Upper lobe of right lung (tissue), 1 donor: ENCODE measurements at places on chromosomes 11 and 22.

- DNase-seq: peak; percentile 61
Observed at GRCh38 chr22:30884211-30885000, 84.2 kb downstream of the MORC2 start.

- no peak for DNase-seq
Observed at GRCh38 chr22:19887256-19887985, 32.7 kb upstream of the GNB1L start.

GRCh38 chr22:36768141-36768540 is 7.8 kb downstream of the IFT27 start:
- no peak for DNase-seq

- no peak for DNase-seq
Observed at GRCh38 chr11:12291766-12292165, 85.6 kb upstream of the PARVA start.

DNA sequence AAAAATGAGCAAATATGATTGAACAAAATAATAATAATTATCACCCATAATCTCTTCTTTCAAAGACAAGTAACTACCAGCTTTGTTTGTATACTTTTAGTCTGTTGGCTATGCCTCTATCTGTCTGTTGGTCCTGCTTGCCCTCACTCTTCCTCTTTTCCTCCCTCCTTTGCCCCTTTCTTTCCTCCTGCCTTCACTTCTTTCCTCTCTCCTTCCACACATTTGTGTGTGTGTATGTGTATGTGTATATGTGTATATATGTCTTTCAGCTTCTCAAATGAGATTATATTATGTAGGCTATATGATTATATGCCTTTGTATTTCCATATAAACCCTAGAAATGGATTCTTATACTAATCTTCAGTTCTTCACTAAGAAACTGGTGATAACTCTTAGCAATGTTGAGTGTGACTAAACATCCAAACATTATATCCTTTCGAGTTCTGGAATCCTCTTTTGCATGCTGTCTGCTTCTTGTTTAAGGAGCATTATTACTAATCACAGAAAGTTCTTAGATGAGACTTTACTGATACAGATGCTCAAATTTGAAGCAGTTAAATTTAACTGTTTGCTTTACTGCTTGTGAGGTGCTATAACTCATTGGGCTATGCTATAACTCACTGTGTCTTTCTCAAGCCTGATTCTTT is 219.1 kb downstream of the TMEM135 start:
- no peak for DNase-seq

GRCh38 chr11:10694486-10695239 is 1.1 kb upstream of the IRAG1 start:
- DNase-seq: no peak

GRCh38 chr11:29343465-29344333 is 673.1 kb downstream of the KCNA4 start:
- peak; percentile 76 for DNase-seq

DNA sequence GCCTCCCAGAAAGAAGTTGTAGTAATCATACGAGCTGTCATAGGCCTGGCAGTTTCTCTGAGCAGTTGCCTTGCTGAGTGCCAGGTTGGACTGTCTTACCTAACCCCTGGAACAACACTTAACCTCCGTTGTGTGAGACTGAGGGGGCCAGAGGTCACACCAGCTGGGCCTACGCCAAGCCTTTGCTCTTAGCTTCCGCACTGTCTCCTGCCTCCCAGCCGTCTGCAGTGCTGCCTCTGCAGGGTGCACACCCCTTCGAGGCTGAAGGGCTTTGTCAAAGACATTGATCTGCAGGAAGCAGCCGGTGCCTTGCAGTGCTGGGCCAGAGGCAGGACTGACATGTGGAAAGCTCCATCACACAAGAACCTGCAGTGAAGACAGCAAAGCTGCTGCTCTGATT is 16.7 kb downstream of the TAB1 start:
- DNase-seq: no peak

GRCh38 chr22:24265734-24266133 is 4.9 kb upstream of the SPECC1L start:
- DNase-seq: no peak

DNA sequence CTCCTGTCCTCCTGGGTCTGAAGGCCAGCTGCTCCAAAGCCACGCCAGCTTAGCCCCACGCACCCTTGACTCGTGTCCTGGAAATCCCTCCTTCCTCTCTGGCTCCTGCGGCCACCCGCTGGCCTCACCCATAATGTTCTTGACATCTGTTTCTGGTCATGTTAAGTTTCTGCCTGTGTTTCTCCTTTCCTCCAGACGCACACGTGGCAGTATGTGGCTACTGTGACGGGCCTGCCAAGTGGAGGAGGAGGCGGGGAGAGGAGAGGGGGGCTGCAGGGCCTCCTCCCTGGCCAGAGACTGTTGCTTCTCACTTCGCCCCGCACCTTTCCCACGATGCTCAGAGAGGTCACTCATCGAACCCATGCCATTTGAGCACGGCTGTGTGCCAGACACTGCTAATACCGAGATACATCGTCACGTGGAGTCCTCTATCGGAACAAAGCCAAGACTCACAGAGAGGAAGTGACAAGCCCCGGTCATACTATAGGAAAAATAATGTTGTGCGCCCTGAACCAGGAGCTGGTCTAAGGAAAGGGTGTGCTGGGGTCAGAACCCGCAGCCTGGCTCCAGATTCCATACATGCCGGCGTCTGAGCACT is 11.5 kb downstream of the C1QTNF6 start:
- peak; percentile 80 for DNase-seq

- no peak for DNase-seq
Observed at GRCh38 chr11:115645631-115646317, 141.6 kb upstream of the CADM1 start.

DNA sequence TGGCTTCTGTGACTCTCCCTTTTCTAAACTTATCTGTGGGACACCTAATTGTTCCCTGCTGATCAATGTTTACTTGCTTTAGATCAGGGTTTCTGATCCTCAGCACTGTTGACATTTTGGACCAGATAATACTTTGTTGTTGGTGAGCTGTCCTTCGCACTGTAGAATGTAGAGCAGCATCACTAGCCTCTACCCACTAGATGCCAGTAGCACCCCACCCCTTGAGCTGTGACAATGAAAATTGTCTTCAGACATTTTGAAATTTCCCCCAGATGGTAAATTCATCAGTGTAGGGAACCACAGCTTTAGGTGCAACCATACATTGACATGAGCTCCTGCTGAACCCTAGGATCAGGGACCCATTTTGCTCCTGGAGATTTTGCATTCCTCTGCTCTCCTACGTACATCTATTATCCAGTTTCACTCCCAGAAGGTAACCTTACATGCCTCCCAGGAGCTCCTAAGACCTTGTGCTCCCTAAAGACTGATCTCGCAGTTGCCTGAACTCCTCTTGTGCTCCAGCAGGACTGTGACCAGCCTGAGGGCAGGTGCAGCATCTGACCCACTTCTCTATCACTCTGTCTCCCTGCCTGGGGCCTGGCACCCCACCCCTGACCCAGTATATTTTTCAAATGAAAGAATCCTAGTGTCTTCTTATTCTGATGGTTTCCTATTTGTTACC is 107.8 kb downstream of the FAR1 start:
- DNase-seq: no peak

DNA sequence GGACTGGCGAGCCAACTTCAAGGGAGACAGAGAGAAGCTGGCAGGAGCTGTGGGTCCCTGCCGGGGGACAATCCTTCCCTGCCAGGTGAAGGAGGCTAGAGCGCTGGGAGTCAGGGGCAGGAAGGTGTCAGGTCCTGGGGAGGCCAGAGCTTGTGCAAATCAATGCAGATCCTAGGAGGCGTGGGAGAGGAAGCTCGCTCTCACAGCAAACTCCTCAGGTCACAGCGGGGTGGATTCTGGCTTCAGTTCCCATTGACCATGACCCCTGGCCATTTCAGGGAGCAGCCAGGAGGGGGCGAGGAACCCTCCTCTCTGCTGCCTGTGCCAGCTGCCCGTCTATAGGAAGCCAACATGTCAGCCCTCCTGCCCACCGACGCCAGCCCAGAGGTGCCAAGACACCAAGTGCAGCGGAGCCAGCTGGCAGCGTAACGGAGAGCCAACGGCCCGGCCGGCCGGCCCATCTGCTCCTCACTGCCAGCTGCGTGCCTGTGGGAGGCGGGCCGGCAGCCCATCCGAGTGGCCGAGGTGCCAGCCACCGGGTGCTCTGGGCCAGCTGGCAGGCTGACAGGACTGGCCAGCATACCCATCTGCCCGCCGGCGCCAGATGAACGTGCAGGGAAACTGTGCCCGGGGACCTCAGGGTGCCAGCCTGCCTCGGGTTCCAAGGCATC is 374.8 kb downstream of the MIAT start:
- DNase-seq: no peak

DNA sequence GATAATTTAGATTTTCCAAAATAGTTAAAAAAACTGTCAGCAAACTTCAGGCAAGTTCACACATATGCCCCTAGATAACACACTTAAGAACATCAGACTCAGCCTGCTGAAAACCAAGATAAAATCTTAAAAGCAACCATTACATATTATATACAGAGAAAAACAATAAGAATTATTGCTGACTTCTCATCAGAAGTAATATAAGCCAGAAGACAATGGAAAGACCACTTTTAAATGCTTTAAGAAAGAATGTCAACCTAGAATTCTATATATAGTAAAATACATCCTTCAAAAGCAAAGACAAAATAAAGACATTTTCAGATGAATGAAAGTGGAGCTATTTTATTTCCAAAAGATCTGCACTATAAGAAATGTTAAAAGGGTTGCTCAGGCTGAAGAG is 37.8 kb upstream of the SC5D start:
- DNase-seq: no peak

- DNase-seq: no peak
Observed at GRCh38 chr11:69958308-69958707, 119.8 kb upstream of the ANO1 start.

GRCh38 chr22:39522567-39523300 is 2.4 kb downstream of the ATF4 start:
- no peak for DNase-seq

DNA sequence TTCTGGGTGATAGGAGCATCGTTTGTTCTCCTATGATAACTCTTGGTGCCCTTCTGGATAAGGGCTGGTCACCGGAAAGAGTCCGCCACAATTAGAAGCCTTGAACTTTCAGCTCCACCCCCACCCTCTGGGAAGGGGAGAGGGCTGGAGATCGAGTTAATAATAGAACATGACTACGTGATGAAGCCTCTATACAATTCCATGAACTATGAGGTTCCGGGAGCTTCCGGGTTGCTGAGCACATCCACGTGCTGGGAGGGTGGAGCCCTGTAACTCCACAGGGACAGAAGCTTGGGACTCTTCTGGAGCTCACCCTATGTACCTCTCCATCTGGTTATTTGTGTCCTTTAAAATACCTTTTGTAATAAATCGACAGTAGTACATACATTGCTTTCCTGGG is 40.3 kb downstream of the ARHGAP42 start:
- no peak for DNase-seq

DNA sequence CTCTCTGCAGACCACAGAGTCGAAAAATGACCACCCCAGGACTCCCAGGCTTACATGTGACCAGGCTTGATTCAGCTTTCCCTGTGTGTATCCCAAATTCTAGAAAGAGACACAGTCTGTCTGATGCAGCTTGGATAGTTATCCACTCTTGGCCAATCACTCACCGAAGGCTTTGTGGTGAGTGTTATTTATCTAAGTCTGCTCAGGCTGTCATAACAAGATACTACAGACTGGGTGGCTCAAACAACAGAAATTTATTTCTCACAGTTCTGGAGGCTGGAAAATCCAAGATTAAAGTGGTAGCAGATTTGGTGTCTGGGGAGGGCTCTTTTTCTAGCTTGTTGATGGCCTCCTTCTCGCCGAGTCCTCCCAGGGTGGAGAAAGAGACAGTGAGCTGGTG is 63.2 kb downstream of the ZBTB16 start:
- no peak for DNase-seq

DNA sequence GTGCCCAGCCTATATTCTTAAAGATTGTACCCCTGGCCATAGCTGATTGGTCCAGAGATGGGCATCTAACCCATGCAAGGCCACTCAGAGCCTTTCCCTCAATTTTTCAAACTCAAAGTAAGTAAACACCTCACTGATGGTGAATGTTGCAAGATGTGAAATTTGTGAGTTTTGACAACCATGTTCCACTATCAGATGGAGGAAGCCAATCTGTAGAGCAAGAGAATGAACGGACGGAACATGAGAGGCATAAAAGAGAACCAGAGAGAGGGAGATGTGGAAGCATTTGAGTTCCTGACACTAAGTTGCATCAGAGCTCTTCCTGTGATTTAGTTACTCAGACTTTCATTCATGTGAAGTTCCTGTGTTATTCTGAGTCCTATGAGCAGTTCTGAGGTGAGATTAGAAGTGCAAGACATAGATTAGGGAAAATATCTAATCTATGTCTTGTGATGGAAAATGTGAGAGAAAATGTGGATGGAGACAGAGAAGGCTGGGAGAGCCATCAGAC is 73.3 kb downstream of the PRSS23 start:
- no peak for DNase-seq

GRCh38 chr11:110921742-110922521 is 209.7 kb upstream of the ARHGAP20 start:
- DNase-seq: no peak

DNA sequence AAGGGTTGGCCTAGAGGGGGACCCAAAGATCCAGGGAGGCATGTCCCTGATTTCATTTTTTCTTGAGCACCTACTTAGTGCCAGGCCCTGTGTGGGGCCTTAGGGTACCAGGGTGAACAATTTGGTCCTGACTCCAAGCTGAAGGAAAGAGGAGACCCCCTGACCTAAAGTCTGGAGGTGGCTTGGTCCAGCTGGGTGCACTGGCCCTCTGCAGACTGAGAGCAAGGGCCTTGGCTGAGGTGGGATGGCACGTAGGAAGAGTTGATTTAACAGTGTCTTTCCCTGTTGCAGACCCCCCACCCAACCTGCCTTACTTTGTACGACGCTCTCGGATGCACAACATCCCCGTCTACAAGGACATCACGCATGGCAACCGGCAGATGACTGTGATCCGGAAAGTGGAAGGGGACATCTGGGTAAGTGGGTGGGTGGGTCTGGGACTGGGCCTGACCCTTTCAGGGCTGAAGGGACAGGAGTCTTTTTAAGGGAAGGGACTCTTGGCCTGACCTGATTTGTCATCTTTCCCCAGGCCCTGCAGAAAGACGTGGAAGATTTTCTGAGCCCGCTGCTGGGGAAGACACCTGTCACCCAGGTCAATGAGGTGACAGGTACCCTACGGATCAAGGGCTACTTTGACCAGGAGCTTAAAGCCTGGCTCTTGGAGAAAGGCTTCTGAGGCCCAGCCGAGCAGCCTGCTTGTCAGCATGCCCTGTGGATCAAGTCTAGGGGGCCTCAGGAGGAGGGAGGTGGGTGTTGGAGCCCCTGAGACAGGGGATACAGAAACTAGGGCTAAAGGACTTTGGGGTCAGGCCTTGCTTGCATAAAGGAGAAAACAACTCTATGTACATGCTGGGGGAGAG is 3.3 kb downstream of the MRPL49 start:
- DNase-seq: peak; percentile 9
